Activated effector memory CD4-positive, alpha-beta T cell treated with Interleukin-2 at 50 U/mL for 16 hours (primary cell): ENCODE measurements at places on chromosomes 16 and 17.

- DNase-seq, result no peak
Observed at GRCh38 chr16:4520913-4521312, 17.7 kb downstream of the CDIP1 start.

DNA sequence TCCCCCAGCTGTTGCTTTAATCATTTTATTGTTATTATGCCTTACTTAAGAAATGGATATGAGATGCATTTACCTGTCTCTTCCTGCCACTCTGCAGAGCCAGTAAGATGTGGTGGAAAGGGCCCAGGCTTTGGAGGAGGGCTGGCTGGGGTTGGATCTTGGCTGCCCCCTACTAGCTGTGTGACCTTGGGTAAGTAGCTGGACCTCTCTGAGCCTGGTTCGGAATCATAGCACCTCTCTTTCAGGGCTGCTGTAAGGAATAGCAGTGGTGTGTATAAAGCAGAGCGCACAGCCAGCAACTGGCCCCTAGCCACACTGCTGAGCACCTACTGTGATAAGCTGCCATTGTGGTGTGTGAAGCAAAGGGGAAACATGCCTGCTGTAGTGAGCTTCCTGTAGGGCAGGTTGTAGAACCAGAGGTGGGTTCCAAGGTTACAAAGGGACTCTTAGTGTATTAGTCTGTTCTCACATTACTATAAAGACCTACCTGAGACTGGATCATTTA lies 23.9 kb downstream of the MAPT start:
- DNase-seq, result no peak

GRCh38 chr17:73644145-73645049 lies at the start of gene SDK2:
Gene SDK2 (minus strand): TSS chr17:73644445. CDS start chr17:73644088, 357 bp downstream.
- DNase-seq, result no peak

GRCh38 chr17:8162997-8163977 lies 539 bp upstream of the VAMP2 start:
- DNase-seq, result no peak

DNA sequence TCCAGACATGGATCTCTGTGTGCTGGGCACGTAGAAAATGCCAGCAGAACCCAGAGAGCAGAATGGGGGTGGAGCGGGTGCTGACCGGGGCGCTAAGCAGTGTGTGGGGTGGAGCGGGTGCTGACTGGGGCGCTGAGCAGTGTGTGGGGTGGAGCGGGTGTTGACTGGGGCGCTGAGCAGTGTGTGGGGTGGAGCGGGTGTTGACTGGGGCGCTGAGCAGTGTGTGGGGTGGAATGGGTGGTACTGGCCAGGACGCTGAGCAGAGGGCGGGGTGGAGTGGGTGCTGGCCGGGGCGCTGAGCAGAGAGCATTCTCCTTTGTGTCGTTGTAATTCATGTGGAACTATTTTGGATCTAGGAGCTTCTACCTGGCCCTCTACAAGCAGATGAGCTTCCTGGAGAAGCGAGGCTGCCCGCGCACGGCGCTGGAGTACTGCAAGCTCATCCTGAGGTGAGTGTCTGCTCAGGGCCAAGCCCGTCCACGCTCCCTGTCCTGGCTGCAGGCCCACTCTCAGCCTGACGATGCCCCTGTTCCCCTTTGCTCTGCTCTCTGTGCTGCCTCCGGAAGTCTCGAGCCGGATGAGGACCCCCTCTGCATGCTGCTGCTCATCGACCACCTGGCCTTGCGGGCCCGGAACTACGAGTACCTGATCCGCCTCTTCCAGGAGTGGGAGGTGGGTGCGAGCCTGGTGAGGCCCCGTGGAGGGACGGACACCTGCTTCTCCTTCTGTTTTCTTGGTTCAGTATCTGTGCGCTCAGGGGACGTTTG lies 20.3 kb upstream of the MC1R start:
- no peak for DNase-seq

DNA sequence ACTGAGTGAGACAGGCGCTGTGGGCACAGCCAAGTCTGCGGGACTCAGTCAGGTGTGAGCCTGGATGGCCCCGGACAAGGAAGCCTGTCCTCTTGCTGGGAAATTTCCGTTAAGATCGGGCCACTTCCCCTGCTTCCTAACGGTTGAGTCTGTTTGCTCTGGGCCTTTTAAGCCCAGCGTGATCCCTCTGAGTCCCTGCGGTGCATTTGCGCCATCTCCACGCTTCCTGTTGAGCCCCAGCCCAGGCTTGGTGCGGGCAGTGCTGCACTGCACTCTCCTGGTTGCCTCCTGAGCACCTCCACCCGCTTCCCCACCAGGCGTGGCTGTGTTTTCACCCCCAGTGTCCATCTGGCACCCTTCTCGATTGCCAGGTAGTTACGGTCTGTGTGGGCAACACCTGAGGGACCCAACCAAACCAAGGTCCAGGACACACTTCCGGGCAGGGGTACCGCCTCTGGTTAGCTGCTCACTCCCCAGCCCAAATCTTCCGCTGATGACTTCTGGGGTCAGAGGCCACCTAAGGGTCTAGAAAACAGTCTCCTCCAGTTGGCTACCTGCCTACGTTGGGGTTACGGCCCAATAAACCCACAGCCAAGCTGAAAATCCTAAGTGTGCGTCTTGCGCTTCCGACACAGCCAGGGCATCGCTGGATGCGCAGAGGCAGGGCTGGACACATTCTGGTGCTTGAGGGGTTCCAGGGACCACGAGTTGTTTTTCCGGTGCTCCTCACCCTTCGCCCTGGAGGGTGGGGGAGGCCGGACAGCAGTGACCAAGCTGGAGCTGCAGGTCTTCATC lies 1.4 kb upstream of the SLC25A10 start:
- DNase-seq, result no peak

GRCh38 chr16:69114976-69115355 lies 9.5 kb downstream of the HAS3 start:
- DNase-seq, result no peak

DNA sequence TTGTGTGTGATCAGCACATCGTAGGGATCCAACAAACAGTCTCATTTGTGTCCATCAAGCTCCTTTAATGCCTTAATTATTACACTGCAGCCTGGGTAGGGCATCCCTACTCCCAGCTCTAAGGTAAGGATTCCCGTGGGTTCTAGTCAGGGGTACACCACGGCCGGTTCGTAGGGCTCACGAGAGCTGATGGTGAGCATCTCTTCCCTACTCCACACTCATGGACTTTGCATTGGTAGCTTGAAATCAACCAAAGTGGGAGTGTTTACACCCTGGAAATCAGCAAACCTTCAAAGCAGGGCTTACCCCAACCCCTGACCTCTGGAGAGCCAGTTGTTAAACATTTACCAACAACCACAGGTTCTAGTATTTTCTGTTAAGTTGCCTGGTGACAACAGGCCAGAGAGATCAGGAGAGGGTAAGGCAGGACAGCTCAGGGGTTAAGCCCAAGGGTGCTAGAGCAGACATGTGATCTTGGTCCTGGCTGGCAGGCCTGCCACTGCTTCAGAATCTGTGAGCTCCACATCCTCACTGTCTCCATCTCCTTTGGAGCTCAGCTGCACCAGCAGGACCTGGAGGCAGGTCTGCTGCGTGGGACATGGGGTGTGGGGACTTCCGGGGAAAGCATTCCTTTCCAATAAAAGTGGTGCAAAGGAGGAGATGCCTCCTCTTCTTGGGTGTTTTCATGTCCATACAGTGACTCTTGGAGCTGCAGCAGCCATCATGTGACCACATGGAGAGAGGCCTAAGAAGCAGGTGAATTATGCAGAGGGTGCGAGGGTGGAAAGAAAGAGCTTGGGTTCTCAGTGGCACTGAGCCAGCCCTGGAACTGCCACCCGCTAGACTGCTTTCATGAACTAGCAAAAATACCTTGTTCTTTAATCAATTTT lies 36.1 kb upstream of the ZCCHC14 start:
- no peak for DNase-seq

- no peak for DNase-seq
Observed at GRCh38 chr17:39627712-39628516, 1.2 kb downstream of the PPP1R1B start.

- no peak for DNase-seq
Observed at GRCh38 chr17:1182811-1183170, 3.0 kb upstream of the ABR start.

- no peak for DNase-seq
Observed at GRCh38 chr17:68020409-68020756, 15.2 kb upstream of the KPNA2 start.

DNA sequence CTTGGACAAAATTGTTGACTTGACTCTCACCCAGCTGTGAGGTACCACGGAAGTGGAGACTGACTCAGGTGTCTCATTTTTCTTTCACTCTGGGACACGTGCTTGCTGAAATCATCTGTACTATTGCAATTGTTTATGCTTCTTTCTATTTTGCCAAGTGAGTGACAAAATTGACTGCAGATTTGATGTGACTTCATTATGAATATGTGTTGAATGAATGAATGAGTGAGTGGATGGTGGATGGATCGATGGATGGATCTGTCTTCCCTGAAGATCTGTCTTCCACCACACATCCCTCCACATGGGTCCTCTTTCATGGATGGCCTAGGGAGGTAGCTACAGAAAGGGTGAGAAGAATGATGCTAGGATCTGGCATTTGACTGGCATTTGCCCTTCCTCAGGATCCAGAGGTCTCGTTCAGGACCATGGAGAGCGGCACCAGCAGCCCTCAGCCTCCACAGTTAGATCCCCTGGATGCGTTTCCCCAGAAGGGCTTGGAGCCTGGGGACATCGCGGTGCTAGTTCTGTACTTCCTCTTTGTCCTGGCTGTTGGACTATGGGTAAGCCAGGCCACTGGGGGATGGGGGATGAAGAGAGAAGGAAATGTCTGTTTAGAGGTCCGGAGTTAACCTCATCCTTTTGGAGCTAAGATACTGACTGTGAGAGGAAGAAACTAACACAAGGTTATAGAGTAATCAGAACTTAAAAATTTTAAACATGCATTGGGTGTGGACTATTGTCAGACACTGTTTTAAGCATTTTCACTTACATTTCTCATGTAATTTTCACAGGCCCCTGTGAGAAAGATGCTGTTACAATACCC lies 12.7 kb downstream of the SLC5A11 start:
- DNase-seq, result peak; percentile 3

- DNase-seq, result no peak
Observed at GRCh38 chr17:4643676-4644075, 2.2 kb upstream of the ALOX15 start.

- DNase-seq, result no peak
Observed at GRCh38 chr16:68251832-68252231, 6.7 kb downstream of the PLA2G15 start.

DNA sequence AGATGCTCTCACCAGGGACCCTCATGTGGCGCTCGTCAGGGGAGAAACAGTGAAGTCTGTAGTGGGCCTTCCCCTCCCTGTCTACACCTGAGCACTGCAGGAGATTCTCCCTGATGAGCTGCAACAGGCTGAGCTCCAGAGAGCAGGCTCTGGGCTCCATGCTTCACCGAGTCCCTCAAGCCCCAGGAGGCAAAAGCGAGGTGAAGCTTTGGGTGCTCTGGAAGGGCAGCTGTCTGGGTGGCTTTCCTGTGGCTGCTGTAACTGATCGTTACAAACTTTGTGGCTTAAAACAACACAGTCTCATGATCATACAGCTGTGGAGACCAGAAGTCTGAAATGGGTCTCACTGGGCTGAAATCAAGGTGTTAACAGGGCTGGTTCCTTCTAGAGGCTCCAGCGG lies 12.1 kb upstream of the CD300LD start:
- DNase-seq, result no peak

DNA sequence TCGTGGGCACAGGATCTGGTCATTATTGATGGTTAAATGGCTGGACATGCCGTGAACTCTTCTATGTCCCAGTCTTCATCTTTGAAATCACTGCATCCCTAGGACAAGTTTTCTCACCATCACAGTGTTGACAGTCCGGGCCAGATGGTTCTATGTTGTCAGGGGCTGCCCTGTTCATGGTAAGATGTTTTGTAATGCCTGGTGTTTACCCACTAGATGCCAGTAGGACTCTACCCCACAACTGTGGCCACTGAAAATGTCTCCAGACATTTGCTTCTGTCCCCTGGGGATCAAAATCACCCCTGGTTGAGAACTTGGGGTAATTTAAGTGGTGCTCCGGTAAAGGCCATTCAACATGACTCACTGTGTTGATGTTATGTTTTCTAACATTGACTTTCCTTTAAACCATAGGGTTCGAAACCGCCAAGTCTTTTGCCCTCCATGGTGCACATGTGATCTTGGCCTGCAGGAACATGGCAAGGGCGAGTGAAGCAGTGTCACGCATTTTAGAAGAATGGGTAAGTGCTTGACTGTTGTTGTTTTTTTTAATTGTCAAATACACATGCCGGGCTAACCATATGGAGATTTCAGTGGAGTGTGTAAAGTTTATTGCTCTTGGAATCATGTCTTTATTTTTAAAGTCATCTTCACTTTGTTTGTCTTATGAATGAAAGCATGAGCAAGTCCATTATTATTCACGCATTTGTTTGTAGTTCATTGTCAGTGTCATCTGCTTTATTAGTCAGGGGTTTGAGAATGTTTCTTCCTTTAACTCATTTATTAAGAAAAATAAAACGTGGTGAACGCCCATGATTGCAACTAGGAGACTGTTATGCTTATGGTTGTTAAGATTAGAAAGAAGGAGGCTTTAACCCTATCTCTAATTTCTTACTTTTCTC lies 64.6 kb downstream of the WWOX start:
- no peak for DNase-seq
